ENCODE measurements at places on chromosomes 12 and 14. TPM values are rescaled to one million over a fixed set of nuclear protein-coding genes. Genes with fewer than 3 reads are reported as not detected.

PAN2 gene
- 16.5 TPM for total RNA-seq

C14orf180 gene
- not detected for total RNA-seq

PPM1H gene
- 6.0 TPM for total RNA-seq

TNFAIP2 gene
- total RNA-seq, result 358 TPM

MYRFL gene
- total RNA-seq, result not detected

DNAH10 gene
- 0.13 TPM for total RNA-seq

CD163L1 gene
- total RNA-seq, result 0.20 TPM

TAS2R20 gene
- total RNA-seq, result 0.30 TPM

CD4 gene
- total RNA-seq, result not detected

BMP4 gene
- total RNA-seq, result 2.2 TPM

C12orf56 gene
- not detected for total RNA-seq

CYP27B1 gene
- total RNA-seq, result 0.86 TPM

ERBB3 gene
- total RNA-seq, result 1.0 TPM

NGB gene
- not detected for total RNA-seq

GPR84 gene
- not detected for total RNA-seq

SPIC gene
- total RNA-seq, result not detected

PLEKHG7 gene
- not detected for total RNA-seq

EPYC gene
- total RNA-seq, result not detected

GLI1 gene
- total RNA-seq, result 7.3 TPM

ATXN7L3B gene
- total RNA-seq, result 18.3 TPM

MOK gene
- 25.5 TPM for total RNA-seq

TBC1D30 gene
- 2.1 TPM for total RNA-seq

WNT1 gene
- not detected for total RNA-seq

FAM222A gene
- 6.9 TPM for total RNA-seq

TEX52 gene
- not detected for total RNA-seq

JPH4 gene
- not detected for total RNA-seq

TCL1B gene
- not detected for total RNA-seq

CCDC177 gene
- total RNA-seq, result not detected

OR10G3 gene
- total RNA-seq, result not detected

OAS1 gene
- total RNA-seq, result 68.6 TPM

CFAP54 gene
- total RNA-seq, result 1.6 TPM

SRRM4 gene
- total RNA-seq, result not detected

KRT79 gene
- not detected for total RNA-seq

JKAMP gene
- 69.2 TPM for total RNA-seq

SIX6 gene
- total RNA-seq, result not detected

KLRC1 gene
- not detected for total RNA-seq

MARCHF9 gene
- total RNA-seq, result 8.9 TPM

MBIP gene
- 11.3 TPM for total RNA-seq

OVCH1 gene
- not detected for total RNA-seq

APOLD1 gene
- 0.16 TPM for total RNA-seq

CACNA2D4 gene
- total RNA-seq, result not detected

FSCB gene
- not detected for total RNA-seq

TTC6 gene
- total RNA-seq, result 0.33 TPM

KLC1 gene
- total RNA-seq, result 120 TPM

SOAT2 gene
- 0.23 TPM for total RNA-seq

Measured in A549 treated with ZK216348 at 1 μM for 4 hours (cell line).